ENCODE measurements at places on chromosomes 6 and 20.

DNA sequence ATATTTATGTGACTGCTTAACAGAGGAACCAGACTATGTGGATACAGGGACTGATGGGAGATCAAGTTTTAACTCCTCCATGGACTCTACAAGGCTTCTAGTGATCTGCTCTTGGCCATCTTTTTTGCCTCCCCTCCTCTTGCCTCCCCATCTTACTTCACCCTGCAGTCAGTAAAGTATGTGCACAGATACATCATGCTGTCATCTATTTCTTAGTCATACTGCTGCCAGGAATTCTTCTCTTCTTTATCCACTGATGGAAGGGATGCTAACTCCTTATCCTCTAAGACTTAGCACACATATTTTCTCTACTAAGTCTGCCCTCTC lies 27.6 kb upstream of the FAM83C start:
- no peak overlapping the region for H3K27ac ChIP-seq
- H3K27me3 ChIP-seq: no peaks in the 10 kb centered on the region
- no peak overlapping the region for H3K4me3 ChIP-seq

- no peak overlapping the region for H3K27ac ChIP-seq
- H3K27me3 ChIP-seq: no peaks in the 10 kb centered on the region
- no peak overlapping the region for H3K4me3 ChIP-seq
Observed at GRCh38 chr6:117513778-117514365, 31.4 kb downstream of the DCBLD1 start.

DNA sequence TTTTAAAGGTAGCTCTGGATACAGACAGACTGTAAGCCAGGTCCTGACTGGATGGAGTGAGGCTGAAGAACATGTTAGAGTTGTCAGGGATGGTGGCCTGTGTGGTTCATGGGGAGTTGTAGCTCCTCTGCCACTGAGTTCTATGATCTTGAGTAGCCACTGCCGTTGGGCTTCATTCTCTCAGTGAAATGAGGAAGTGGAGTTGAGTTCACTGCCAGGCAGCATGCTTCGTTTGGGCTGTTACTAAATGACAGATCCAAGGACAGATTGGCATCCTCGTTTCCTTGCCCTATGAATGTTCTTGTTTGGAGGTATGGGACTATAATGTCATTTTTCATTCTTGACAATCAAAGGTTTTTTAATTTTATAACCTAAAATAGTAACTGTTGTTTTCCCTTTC lies 37.2 kb downstream of the SCAND1 start:
- peaks cover 23% of the 10 kb centered on the region for H3K36me3 ChIP-seq
- no peaks in the 10 kb centered on the region for H3K4me1 ChIP-seq
- no peaks in the 10 kb centered on the region for H3K27me3 ChIP-seq
- H3K27ac ChIP-seq: no peak overlapping the region
- H3K4me3 ChIP-seq: no peak overlapping the region

DNA sequence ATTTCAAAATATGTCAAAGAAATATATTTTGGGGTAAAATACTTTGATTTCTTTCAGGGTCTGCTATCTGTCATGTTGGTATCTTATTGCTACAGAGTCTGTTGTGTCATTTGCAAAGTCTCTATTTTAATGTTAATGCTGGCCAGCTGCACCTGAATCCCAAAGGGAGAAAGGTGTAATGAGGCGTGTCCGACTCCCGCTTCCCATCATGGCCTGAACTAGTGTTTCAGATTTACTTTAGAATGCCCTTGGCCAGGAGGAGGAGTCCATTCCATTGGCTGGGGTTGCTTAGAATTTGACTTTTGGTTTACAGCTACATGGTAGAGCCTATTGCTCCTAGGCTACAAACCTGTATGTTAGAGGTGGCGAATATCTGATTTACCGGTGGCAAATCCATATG lies 69.3 kb downstream of the FAM50B start:
- H3K27me3 ChIP-seq: no peaks in the 10 kb centered on the region
- no peak for DNase-seq
- H3K4me1 ChIP-seq: peaks cover 2% of the 10 kb centered on the region
- no peak overlapping the region for H3K27ac ChIP-seq
- H3K4me3 ChIP-seq: no peak overlapping the region

DNA sequence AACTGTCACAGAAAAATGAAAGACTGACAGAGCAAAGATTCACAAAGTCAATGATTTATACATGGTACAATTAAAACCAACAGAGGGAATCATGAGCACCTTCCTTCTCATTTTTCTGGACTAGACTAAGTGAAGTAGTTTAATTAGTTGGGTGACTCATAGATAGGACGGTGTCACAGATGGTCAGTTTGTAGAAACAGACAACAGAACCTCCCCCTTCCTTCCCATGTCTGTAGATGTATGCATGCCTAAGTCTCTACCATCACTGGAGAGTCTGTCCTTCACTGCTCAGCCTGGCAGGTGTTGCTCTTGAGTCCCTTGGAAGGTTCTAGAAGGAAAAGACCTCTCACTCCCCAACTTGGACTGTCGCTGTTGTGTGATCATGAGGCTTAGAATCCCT lies 75.4 kb upstream of the EEF1E1 start:
- no peaks in the 10 kb centered on the region for H3K27me3 ChIP-seq
- DNase-seq: no peak
- H3K4me3 ChIP-seq: no peak overlapping the region
- H3K36me3 ChIP-seq: no peaks in the 10 kb centered on the region

GRCh38 chr6:82740072-82740471 lies 325.6 kb downstream of the UBE3D start:
- DNase-seq: no peak
- H3K4me3 ChIP-seq: no peak overlapping the region
- H3K36me3 ChIP-seq: no peaks in the 10 kb centered on the region
- no peaks in the 10 kb centered on the region for H3K27me3 ChIP-seq

GRCh38 chr6:104214901-104215300 lies 644.8 kb downstream of the HACE1 start:
- no peak overlapping the region for H3K27ac ChIP-seq
- no peak for DNase-seq
- no peak overlapping the region for H3K4me3 ChIP-seq
- H3K27me3 ChIP-seq: no peaks in the 10 kb centered on the region

GRCh38 chr20:18527836-18528235 lies 20.1 kb downstream of the SEC23B start:
- no peak overlapping the region for H3K4me3 ChIP-seq
- no peaks in the 10 kb centered on the region for H3K4me1 ChIP-seq
- no peaks in the 10 kb centered on the region for H3K27me3 ChIP-seq
- no peak for DNase-seq
- H3K36me3 ChIP-seq: peaks cover 61% of the 10 kb centered on the region
- no peak overlapping the region for H3K27ac ChIP-seq

Data from spinal cord (tissue), 10 donors.